ENCODE measurements at places on chromosomes 13 and 19. TPM values are rescaled to one million over a fixed set of nuclear protein-coding genes. Genes with fewer than 3 reads are reported as not detected.
A peak's percentile ranks its signal among the peaks of the same experiment; 100 is the strongest.

GRCh38 chr19:36152352-36153091 is at the start of gene COX7A1:
Gene COX7A1, minus strand, starts transcription at chr19:36152447. Its CDS starts 40 bp downstream, at chr19:36152407.
- peak; percentile 84 for DNase-seq

CASP14 gene
- not detected for polyA plus RNA-seq

GRCh38 chr13:39565036-39565949 is 37.7 kb downstream of the LHFPL6 start:
- peak; percentile 33 for DNase-seq

GRCh38 chr13:20901668-20902437 is 693 bp downstream of the XPO4 start:
- DNase-seq, result no peak

DNA sequence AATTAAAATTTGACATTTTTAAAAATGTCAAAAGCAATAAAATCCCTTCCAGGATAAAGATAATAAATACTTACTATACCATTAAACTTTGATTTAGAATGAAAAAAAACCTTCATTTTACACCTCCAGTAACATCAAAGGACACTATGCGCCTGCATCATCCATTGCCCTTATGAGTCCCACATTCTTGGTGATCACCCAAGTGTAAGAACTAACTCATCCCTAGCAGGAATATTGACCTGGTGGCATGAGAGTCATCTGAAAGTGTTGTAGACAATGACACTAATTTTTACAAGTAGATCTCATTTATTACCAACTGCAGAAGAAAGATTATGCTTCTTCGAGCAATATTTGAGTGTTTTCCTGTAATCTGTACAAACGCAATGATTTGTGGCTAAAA is 1128.9 kb downstream of the EFNB2 start:
- no peak for DNase-seq
